Colonic mucosa (tissue), 4 donors: ENCODE measurements at places on chromosomes 16 and 17. TPM values are rescaled to one million over a fixed set of nuclear protein-coding genes. Genes with fewer than 3 reads are reported as not detected.

DNA sequence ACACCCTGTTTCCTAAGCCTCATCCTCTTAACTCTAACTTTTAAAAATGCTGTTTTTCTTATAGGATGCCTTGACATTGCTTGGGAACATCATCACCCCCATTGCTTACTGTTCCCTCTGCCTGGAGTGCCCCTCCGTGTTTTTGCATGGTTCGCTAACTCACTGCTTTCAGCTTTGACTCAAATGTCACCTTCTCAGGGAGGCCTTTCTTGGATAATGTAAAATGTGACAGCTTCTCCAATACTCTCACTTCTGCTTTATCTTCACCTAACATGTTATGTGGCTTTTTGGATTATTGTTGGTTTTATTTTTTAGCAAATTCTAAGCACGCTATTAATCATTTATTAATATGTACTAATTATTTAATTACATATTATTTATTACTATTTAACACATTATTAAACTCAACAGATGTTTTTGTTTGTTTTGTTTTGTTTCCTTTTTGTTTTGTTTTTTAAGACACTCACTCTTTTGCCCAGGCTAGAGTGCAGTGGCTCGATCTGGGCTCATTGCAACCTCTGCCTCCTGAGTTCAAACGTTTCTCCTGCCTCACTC is 3.8 kb downstream of the CRYM start:
- no peak for DNase-seq
- no peaks in the 10 kb centered on the region for H3K4me1 ChIP-seq
- H3K27me3 ChIP-seq = no peaks in the 10 kb centered on the region
- no peaks in the 10 kb centered on the region for H3K36me3 ChIP-seq
- no peak overlapping the region for H3K4me3 ChIP-seq

GRCh38 chr17:13046361-13046760 is 28.5 kb upstream of the ELAC2 start:
- no peaks in the 10 kb centered on the region for H3K27me3 ChIP-seq
- no peaks in the 10 kb centered on the region for H3K36me3 ChIP-seq
- DNase-seq = no peak
- H3K4me3 ChIP-seq = no peak overlapping the region

GRCh38 chr16:89764711-89765201 is 43.4 kb downstream of the ZNF276 start:
- peak overlapping the region; percentile 36 for H3K4me3 ChIP-seq
- peaks cover 3% of the 10 kb centered on the region for H3K4me1 ChIP-seq
- DNase-seq = peak; percentile 75
- H3K27me3 ChIP-seq = no peaks in the 10 kb centered on the region
- H3K36me3 ChIP-seq = no peaks in the 10 kb centered on the region
- peak overlapping the region; percentile 94 for H3K27ac ChIP-seq

- no peaks in the 10 kb centered on the region for H3K4me1 ChIP-seq
- no peak overlapping the region for H3K4me3 ChIP-seq
- no peak overlapping the region for H3K27ac ChIP-seq
- DNase-seq = peak; percentile 34
Measured at GRCh38 chr16:77711775-77712174, 10.5 kb upstream of the NUDT7 start.

GRCh38 chr16:78882751-78883150 is 717.8 kb downstream of the MAF start:
- no peak overlapping the region for H3K4me3 ChIP-seq
- no peak overlapping the region for H3K27ac ChIP-seq
- H3K36me3 ChIP-seq = no peaks in the 10 kb centered on the region
- no peak for DNase-seq

DNA sequence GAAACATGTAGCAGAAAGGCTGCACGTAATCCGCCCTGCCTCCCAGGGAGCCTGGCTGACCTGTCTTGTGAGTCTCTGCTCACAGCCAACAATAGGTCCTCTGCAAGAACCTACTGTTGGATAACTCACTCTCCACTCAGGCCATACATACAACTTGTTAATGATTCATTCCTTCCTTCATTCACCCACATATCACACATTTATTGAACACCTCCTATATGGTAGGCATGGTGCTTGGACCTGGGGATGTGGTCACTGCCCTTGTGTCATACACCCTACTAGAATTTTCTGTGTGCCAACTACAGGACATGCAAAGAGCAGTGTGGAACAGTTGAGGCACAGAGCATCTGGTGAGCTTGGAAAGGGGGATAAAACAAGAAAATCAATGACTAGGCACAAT is 28.1 kb upstream of the HNF1B start:
- DNase-seq = no peak
- H3K36me3 ChIP-seq = no peaks in the 10 kb centered on the region
- no peak overlapping the region for H3K27ac ChIP-seq
- H3K27me3 ChIP-seq = no peaks in the 10 kb centered on the region
- no peak overlapping the region for H3K4me3 ChIP-seq

DNA sequence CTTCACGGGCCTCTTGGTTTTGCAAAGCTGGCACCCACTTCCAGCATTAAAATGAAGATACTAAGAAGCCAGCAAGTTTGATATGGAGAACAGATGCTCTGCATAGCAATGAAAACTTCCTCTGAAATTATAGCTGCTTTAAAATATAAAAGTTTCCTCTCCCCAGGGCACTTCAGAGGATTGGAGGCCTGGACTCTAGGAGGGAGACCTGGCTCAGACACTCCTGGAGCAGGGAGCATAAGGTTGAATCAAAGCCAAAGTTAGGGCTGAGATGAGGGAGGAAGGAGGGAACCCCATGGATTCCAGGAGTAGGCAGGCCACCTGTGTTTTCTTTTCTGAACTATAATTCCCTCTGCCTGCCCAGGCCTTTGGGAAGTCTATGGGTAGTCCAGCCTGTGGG is 176.0 kb upstream of the RPL38 start:
- no peaks in the 10 kb centered on the region for H3K36me3 ChIP-seq
- no peak for DNase-seq

Gene EPX
- total RNA-seq = not detected

Gene SCGB1C2
- not detected for total RNA-seq

Gene DLX3
- 0.21 TPM for total RNA-seq

Gene TMIGD1
- 107 TPM for total RNA-seq

Gene RDM1
- total RNA-seq = 0.66 TPM

Gene NXPH3
- 0.42 TPM for total RNA-seq

Gene FADS6
- 18.4 TPM for total RNA-seq

Gene G6PC1
- total RNA-seq = not detected

Gene CNTNAP1
- 5.0 TPM for total RNA-seq
